Activated T-helper 1 cell treated with anti-CD3 and anti-CD28 coated beads, Interleukin-2, amount 50 U/mL, for 16 hours (primary cell): ENCODE measurements at places on chromosomes 3 and 15.
A peak's percentile ranks its signal among the peaks of the same experiment; 100 is the strongest.

GRCh38 chr3:113211330-113212149 lies at the start of gene BOC:
TSS of gene BOC (plus strand) at chr3:113211557. CDS start at chr3:113249803, 38,246 bp downstream.
- no peak for DNase-seq

DNA sequence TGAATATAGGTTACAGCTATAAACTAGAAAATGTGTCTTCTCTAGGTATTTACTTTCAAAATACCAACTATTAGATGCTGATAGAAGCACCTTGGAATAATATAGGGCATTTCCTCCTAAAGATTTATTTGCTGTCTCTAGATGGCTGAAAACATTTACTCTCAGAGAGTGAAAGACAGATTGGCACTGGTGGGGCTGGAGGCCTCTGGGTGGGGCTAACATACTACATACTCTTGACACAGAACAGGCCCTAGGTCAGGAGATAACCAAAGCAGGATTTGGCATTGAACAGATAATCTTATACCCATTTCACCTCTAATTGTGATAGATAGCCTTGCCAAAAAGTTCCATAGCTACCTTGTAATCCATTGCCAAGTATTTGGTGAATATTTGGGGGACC lies 253.3 kb upstream of the TBC1D5 start:
- no peak for DNase-seq

- no peak for DNase-seq
These were observed 2.8 kb downstream of the SHISA5 start for GRCh38 chr3:48501196-48501595.

DNA sequence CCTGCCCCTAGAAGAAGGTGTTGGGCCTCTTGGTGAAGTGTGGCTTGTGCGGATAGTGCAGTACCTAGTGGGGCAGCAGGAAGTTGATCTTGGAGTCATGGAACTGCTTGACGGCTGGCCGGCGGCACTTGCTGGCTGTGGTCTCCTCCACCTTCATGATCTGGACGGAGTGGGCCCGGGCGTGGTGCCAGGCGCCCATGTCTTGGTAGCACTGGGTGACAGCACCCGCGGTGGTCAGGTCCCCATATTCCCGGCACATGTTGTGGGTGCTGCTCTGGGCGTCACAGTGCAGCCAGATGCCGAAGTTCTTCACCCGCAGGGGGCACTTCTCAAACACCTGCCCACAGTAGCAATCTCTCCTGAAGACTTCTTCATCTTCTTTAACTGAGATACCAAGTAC lies 30.7 kb downstream of the EXOG start:
- DNase-seq, result no peak

- no peak for DNase-seq
These were observed 35.0 kb upstream of the COLQ start for GRCh38 chr3:15556512-15556911.

DNA sequence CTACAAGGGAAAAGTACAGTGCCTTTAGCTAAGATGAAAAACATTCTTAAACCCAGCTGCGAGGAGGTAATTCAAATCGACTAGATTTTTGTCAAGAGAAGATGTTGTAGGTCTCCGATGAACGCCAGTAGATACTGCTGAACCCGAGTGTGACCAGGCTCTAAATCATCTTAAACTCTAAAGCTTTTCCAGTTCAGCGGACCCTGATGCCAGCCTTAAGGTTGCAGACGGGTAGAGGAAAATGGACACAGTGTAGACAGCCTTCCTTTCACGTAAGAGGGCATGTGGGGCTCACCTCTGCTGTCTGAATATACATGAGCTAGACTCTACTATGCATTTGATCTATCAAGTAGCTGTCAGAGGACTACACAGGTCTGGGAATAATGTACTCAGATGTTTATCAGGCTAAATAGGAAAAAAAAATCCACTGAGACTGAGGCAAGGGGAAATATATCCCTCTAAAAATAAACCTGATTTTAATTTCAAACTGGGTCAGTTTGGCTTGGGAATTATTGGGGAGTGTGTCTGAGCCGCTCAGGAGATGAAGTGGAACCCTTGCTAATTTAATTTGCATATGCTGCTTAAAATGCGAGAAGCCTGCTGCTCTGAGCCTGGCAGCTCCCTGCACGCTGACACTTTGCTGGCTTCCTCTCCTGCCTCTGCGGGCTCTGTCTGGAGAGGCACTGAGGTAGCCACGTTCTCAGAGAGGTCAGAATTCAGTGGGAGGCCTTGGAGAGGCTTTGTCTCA lies 151.9 kb downstream of the CADPS start:
- no peak for DNase-seq

DNA sequence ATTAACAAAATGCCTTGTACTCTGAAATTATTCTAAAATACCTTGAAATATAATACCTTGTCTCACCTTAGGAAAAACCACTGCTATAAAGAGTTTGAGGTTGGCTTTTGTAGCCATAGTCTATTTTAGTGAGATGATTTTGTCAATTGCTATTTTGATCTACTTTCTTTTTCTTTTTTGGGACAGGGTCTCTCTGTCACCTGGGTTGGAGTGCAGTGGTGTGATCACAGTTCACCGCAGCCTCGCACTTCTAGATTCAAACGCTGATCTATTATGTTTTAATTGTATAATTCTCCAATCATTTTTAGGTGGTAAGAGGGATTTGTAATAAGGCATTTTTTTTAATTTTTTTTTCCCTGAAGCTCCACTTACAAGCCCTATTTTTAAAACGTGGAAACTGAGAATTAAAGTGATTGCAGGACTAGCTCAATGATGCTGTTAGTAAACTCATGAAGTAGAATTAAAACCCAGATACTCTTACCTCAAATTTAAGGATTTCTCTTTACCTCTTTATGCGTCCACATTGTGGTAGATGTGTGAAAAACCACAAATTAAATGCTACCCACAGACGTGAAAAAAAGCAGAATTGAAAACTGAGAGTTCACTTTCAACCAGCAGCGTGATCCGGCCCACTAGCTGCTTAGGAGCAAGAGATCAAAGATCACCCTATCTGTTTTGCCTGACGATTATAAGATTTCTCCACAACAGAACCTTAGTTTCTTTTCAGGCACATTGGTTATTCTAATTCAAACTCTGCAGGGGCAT lies 384.2 kb downstream of the CGGBP1 start:
- DNase-seq, result no peak

DNA sequence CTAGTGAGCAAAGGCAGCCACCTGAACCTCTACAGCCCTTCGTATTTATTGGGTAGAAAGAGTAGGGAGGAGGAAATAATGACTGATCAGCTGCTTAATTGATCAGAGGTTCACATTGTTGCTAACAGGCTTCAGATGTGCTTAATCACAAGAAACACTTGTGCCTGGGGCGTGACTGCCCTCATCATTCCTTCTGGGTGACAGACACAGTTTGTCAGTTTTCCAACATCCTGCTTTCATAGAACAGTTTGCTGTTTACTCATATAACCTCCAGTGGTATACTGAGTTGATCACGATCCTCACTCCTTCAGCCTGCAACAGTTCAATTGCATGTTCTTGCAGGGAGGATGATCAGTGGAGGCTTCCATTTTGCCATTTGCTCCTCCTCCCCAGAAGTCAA lies 13.6 kb upstream of the CASR start:
- no peak for DNase-seq

DNA sequence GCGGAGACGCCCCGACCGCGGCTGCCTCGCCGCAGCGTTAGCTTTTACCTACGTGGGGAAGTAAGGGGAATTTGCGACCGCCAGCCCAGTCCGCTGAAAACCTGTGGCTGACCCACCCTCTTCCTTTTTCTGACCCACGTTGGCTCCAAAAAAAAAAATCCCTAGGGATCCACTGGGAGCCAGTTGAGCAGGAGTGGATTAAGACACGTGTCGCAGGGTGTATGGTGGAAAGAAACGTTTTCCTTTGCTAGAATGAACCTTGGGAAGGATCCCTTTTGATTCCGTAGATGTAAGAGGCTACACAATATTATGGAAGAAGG lies 575 bp upstream of the PCYT1A start:
- no peak for DNase-seq

DNA sequence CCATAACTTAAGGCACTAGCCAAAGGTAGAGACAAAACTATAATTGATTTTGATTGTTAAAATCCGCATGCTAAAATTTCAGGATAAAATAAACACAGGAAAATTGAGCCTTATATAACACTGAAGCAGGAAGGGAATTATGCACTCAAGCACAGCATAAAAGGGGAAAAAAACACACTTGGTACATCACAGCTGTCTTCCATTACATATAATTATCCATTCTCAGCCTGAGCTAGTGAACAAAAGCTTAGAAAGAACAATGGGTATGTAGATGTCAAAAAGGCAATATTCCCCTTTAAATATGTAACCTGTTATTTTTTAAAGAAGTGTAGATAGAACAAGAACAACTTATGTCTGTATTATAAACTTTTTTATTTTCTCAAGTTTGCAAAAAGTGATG lies 899.2 kb downstream of the ROBO1 start:
- no peak for DNase-seq

GRCh38 chr3:29284497-29284896 lies 3.6 kb downstream of the RBMS3 start:
- no peak for DNase-seq

- DNase-seq, result no peak
These were observed 43.0 kb downstream of the USP13 start for GRCh38 chr3:179695672-179696313.

DNA sequence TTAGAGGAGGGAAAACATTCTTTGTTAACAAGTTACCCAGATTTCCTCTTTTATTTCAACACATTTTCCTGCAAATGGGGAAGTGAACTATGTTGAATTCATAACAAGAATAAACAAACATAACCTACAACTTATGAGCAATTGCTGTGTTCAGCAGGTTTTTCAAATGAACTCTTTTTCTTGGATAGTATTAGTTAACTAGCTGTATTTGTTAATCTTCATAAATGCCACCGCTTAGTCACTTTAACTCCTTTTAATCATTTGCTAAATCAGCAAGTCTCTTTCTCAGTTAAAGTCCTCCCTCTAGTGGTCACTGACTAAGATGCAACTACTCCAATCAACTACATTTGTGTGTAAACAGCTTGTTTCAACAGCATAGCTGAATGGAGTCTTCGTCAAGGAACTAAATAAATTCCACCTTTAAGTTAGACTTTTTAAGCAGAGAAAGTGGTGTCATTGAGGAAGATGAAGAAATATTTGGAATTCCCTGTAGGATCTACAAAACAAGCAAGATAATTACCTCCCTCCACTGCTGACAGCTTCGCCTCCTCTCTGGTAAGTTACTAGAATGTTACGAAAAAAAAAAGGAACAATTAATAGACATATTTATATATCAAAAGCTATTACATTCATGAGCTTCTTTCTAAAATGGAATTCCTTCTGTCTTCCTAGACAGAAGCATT lies 1122.0 kb downstream of the ROBO1 start:
- DNase-seq, result no peak

- peak; percentile 62 for DNase-seq
These were observed at the start of gene PPM1M for GRCh38 chr3:52245322-52246263. TSS of gene PPM1M (plus strand) at chr3:52245759. CDS start at chr3:52245825, 66 bp downstream.

GRCh38 chr3:111070772-111071256 lies 802 bp upstream of the NECTIN3 start:
- no peak for DNase-seq

GRCh38 chr3:137294839-137295238 lies 337.1 kb downstream of the IL20RB start:
- no peak for DNase-seq

DNA sequence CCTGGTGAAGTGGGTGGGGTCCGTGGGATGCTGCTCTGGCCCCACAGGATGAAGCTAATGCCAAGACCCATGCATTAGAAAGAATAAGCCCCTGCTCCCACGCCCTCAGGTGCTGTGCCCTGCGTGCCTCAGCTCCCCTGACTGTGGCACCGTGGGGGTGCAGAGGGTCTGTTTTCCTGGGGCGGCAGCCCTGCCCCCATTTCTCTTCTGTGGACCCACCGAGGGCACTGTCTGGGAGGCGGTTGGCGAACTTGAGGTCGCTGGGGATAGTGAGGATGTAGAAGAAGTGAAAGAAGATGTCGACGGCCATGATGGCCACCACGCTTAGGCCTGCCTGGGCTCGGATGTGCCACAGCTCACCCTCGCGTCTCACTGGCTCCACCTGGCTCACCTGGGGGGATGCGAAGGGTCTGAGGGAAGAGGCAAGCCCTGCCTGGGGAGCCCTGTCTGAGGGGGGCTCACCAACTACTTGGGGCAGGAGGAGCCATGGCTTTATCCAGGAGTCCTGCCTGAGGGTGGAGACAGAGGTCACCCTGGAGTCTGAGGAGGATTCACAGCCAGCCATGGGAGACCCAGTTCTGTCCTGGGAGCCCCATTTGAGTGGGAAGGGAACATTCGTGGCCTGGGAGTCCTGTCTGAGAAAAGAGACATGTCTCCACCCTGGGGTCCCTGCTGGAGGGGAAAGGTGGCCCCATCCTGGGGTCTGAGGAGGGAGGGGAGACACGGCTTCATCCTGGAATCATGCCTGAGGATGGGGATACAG lies 5.1 kb downstream of the HHATL start:
- DNase-seq, result no peak

DNA sequence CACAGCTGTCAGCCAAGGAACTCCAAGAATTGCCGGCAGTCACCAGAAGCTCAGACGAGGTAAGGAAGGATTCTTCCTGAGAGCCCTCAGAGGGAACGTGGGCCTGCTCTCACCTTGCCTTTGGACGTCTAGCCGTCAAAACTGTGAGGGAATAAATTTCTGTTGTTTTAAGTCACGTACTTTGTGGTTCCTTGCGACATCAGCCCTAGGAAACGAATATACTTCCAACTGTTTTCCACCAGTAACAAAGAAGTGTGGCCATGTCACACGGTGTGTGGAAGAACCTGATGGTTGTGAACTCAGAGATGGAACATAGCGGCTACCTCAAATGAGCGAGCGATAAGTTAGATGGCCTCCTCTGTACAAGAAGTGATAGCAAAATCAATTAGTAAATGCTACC lies 41.0 kb upstream of the B3GNT5 start:
- DNase-seq, result no peak

DNA sequence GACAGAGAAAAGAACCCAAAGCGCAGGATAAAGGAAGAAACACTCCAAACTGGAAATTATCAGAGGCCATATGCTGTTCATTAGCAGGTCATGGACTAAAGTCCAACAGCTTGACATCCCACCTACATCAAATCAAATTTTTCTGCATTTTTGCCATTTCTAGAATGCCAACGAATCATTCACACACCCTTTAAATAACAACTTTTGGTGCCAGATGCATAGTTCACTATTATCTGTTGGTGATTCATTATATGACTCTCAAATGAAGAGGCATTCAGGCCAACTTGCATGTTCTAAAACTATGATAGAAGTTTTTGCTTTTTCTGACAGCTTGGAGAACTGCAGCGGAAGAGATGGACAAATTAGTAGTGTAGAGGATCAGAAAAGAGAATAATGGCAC lies 529.8 kb upstream of the NAALADL2 start:
- no peak for DNase-seq
